ENCODE measurements at places on chromosomes 6 and 20.
A peak's percentile ranks its signal among the peaks of the same experiment; 100 is the strongest.

- DNase-seq, result no peak
Measured at GRCh38 chr6:126367849-126368248, 27.9 kb downstream of the CENPW start.

DNA sequence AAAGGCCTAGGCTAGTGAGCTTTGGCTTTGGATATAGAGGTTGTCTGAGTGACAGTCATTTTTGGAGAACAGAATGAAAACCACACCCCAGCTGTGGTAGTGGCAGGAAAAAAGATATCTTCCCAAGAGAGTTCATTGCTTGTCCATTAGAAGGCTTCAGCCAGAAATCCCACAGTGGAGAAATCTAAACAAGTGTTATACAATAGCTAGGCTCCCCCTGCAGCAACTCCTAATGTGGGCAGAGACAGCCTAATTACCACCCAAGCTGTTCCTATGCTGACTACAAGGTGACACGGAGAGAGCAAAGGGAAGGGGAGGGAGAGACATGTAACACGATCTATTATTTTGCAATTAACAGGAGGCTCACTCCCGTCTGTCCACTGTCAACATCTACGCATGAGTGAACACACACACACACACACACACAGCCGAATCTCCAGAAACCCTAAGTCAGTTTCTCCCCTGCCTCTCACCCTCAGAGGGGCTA lies 147.5 kb upstream of the TCF21 start:
- DNase-seq, result no peak

- no peak for DNase-seq
Measured at GRCh38 chr6:14038467-14039437, 78.8 kb upstream of the CD83 start.

DNA sequence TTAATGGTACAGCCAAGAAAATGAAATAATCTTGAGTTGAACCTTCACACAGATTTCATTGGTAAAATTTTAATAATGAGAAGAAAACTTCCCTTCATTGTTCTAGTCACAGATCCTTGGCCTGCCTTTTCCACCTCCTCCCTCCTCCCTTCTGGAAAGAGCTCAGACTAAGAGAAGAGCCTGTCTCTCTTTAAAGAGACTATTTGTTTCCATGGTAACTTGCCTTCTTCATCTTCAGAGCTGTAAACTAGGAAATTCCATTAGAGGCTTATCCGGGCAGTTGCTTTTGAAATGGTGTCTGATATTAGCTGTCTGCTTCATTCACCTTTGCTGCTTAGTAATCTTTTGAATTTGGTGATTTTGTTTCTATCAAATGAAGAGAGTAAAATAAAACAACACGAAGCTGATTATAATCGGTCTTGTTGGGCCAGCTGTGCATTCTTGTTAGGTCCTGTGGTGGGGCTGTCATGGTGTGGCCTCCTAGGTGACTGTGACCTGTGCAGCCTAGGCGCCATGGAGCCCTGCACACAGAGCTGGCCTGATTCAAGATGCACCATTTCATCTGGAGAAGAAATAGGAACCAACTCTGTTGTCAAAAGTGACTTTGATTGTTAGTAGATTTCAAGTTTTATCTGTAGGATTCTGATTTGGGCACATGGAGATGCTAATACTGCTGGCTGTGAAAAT lies 96.7 kb downstream of the MAP3K7 start:
- DNase-seq, result no peak

DNA sequence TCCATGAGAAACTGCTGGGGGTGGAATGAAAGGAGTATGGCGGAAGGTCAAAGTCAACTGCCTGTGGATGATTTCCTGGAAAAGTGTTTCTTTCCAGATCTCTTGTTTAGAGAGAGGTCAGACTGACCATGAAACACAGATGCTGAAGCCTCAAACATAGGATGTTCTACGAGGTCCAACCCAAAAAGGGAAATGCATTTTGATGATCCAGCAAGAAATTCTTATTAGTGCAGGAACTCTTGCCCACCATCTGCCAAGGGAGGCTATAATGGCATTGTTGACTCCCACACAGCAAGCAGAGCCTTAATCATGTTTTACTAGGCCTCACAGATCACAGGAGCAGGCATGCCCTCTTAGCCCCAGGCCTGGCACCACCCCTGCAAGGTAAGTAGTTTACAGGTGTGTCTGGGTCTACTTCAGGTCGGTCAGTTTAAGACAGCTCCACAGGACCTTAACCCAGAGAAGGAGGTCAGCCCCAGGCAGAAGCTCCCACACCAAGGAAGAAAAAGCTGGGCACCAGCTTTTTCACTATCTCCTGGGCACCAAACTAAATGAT lies 67.6 kb upstream of the CNKSR3 start:
- no peak for DNase-seq

DNA sequence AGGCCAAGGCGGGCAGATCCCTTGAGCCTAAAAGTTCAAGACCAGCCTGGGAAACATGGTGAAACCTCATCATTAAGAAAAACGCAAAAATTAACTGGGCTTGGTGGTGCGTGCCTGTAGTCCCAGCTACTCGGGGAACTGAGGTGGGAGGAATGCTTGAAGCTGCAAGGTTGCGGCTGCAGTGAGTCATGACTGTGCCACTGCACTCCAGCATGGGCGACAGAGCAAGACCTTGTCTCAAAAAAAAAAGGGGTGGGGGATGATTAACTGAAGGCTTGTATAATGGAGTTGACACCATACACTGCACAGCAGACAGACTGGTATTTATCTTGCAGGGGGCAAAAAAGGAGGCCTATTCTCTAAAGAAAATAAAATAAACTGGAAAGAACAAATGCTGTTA lies 27.7 kb downstream of the SRPK1 start:
- DNase-seq, result no peak

DNA sequence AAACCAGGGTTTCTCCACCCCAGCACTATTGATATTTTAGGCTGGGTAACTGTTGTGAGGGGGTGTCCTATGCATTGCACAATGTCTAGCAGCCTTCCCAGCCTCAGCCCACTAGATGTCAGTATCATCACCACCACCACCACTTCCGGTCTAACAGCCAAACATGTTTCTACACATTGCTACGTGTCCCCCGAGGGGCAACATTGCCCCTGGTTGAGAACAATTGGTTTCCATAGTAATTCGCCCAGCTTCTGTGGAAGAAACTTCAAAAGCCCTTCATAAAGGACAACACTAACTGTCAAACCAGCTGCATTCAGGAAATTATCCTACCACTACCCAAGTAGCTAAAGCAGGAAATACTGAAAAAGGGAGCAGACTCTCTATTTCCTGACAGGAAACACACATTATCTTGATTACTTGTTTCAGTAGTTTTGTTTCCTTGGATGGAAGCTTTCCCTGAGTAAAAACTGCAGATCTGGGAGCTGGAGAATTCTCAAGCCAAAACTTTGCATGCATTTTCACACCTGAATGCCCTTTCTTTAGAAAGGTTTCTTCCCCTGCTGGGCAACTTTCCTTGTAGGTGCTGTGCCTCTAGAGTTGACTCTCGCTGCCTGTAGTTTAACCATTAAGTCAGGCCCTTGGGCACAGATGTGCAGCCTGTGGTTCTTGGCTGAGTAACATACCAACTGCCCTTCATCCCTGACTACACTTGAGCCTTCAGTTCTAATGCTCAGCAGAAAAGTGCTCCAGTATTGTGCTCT lies 23.6 kb downstream of the PKHD1 start:
- peak; percentile 11 for DNase-seq
